Activated CD4-positive, CD25-positive, alpha-beta regulatory T cell (primary cell): ENCODE measurements at places on chromosomes 11 and 22.

DNA sequence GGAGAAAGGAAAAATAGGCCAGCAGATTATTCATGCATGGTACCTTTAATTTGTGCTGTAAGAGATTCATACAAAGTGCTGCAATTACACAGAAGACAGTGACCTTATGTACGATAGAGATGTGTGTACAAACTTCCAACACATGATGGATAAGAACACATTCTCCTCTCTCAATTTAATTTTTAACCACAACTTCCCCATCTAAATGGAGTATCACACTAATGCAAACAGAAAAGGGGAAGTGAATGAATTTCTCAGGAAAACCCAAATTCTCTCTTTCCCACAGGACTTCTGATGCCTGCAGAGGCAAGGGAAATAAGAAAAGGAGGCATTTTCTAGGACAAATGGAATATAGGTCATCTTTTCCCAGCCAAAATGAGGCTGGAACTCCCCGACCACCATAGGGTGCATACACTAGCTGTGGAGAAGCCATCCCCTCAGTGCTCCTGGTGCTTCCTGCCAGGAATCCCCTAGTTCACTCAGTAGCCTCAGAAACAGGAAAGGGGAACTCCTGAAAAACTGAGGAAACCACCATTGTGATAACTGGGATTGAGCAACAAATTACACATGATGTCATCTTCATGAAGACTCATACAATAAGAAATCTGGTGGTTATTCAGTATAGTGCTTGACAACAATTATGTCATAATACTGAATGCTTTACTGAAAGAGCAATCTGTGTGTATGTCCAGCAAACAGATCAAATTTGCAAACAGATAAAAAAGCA is 22.4 kb downstream of the MMP10 start:
- DNase-seq = no peak

DNA sequence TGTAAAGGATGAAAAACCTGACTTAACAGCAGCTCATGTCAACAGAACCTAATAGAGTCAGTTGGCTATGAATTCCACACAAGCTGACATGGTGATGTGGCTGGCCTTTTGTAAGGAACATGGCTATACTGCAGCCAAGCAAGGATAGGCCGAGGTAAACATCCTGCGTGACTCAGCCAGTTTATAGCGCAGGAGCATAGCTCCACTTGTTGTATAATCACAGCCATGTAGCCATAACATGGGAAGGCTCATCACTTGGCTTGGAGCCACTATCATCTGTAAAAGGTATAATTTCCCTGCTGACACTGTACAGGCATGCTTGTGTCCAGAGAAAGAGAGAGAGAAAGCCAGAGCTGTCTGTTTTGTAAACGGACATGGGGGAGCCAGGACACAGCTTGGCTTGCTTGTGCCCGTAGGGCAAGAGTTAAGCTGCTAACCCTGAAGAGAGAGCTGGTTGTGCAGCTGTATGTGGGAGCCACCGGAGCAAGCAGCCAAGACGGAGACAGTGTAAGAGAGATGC is 104.4 kb upstream of the PLET1 start:
- DNase-seq = no peak

DNA sequence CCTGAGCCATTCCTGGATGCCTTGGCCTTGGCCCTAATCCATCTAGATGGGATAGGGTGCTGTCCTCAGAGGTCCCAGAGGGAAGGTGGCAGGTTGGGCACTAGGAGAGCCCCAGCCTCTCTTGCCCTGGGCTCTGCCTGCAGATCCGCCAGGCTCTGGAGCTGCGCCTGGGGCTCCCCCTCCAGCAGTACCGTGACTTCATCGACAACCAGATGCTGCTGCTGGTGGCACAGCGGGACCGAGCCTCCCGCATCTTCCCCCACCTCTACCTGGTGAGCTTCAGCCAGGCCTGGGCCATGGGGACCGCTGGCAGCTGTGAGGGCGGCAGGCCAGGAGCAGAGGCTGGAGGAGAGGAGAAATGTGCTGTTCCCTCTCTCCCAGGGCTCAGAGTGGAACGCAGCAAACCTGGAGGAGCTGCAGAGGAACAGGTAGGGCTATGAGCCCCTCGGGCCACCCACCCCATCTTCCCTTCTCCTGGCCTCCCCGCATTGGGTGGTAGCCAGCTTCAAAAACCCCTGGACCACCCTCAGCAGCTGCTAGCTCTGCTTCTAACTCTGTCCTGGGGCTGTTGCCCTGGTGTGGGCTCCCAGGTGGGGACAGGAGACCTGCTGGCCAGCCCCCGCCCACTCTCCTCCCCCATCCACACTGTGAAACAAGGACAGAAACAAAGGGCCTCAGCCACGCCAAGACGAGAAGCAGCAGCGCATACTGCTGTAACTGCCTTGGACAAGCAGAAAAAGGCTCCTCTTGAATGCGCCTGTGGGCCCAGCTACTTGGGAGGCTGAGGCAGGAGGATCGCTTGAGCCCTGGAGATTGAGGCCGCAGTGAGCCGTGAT is 4.9 kb downstream of the SSH3 start:
- DNase-seq = no peak

DNA sequence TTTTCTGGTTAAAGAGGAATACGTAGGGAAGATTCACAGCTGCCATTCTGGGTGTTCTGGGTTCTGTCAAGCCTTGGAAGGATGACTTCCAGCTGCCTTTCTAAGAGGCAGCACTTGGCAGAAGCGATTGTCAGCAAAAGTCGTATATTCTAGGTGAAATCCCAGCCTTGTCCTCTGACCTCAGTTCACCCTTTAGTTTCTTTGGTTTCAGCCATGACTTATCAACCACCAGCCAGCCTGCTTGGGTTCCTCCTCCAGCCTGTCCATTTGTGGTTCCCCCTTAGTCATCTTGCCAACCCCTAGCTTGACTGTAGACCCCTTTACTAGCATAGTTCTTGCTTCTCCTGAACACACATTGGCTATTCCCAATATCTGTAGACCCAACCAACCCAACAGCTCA is 102.3 kb upstream of the CD44 start:
- no peak for DNase-seq

GRCh38 chr11:110069158-110069737 is 23.9 kb upstream of the ZC3H12C start:
- no peak for DNase-seq

DNA sequence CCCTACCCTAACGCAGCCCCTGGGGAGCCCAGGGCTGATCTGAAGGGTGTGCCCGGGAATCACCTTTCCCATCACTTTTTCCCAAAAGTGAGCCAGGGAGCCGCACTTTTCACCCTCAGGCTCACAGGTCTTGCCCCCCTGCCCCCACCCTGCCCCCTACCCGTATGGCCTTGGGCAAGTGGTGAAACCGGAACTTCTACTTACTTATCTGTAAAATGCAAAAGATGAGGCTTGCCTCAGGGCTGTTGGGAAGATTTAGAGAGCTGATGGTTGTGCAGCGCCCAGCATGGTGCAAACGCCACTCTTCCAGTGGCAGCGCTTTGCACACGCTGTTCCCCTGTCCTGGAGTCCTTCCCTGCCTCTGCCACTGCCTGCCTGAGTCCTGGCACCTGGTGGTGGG is 8.0 kb downstream of the SYT12 start:
- no peak for DNase-seq

DNA sequence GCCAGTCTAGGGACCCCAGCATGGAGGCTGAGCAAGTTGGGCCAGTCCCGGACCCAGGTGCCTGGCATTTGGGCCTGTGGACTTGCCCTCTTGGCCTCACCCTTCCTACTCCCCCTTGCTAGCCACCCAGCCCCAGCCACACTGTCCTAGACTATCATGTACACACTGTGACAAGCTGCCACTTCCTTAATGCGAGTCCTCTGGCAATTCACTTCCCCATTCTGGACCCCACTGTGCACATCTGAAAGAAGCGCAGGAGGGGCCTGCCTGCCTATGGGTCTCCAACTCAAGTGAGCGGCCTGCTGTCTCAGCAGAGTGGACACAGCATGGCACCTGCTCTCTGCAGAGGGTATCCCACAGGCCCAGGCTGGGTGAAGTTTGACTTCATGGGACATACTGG is 68.5 kb upstream of the LMO1 start:
- DNase-seq = no peak

GRCh38 chr11:64502634-64503033 is 88.4 kb upstream of the SLC22A12 start:
- DNase-seq = no peak

DNA sequence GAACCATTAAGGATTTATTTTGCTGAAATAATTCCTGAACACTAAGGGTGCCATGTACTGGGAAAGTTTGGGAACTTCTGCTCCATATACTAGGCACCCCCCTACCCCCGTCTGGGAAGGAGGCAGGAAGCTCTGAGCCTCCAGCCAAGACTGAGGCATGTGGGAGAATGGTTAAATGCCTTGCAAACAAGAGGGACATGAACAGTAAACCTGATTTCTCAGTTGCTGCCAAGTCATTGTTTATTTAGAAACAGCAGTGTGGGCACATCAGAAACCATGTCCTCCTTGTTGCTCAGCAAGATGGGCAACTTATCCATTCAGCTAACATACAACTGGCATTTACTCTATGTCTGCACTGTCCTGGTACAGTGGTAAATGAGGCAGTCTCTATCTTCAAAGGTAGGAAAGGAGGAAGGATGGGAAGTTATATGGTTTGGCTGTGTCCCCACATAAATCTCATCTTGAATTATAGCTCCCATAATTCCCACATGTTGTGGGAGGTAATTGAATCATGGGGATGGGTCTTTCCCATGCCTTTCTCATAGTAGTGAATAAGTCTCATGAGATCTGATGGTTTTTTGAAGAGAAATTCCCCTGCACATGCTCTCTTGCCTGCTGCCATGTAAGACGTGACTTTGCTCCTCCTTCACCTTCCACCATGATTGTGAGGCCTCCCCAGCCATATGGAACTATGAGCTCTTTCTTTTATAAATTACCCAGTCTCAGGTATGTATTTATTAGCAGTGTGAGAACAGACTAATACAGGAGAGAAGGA is 459.1 kb downstream of the MIAT start:
- DNase-seq = no peak

DNA sequence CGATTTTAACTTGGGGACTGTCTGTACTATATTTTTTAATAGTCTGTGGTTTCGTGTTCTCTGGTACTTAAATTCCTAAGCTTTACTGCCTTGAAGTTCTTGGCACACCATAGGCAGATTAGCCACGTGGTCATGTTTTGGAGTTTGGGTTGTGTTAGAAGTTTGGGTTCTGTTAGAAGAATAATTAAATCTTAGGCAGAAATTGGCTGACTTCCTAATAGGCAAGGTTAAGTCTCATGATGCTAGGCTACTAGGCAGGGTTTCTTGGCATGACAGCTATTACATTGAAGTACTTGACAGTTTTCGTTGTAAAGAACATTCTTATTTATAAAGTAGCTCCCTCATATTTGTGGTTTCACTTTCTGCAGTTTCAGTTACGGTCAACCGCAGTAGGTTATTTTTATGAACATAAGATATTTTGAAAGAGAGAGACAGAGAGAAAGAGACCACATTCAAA is 30.0 kb upstream of the MMP7 start:
- no peak for DNase-seq

DNA sequence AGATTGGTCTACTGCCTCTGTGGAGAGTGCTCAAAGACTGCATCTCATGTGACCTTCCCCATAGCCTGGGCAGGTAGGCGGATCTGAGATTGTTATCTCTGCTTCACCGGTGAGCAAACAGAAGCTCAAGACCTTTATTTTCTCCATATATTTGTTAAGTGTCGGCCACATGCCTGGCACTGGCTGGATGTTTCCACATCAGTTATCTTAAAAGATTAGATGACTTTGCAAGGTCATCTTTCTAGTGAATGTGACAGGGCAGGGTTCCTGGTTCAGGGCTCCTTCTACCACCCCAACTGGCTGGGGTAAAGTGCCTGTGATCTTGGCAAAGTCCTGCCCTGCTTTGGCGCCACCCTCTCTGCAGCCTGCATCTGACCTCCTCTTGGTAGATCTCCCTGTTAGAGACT is 125.0 kb downstream of the CCDC81 start:
- DNase-seq = no peak

- DNase-seq = no peak
These were observed 39.5 kb upstream of the CHRNA10 start for GRCh38 chr11:3710485-3711259.

- DNase-seq = no peak
These were observed 89.8 kb downstream of the RTL6 start for GRCh38 chr22:44407987-44408828.
